ENCODE measurements at places on chromosomes 5 and 9.

DNA sequence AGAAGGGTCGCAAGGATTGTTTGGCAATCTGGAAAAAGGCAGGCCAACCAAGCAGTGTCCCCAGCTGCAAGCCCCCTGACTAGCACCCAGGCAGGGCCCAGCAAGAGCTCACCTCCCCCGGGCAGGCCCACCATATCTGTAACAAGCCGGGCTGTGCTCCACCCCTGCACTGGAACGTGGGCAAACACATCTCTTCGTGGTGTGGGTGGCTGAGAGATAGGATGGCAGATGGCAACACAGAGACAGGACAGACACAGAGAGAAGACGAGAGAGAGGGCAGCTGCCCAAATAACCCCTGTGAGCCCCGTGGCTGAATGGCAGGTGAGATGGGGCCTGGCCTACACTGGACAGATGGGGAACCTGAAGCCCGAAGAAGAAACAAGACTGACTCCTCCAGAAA, 9.4 kb downstream of the BBLN start:
- no peak for DNase-seq

GRCh38 chr9:35813434-35814105, 1.3 kb downstream of the HINT2 start:
- DNase-seq = no peak

DNA sequence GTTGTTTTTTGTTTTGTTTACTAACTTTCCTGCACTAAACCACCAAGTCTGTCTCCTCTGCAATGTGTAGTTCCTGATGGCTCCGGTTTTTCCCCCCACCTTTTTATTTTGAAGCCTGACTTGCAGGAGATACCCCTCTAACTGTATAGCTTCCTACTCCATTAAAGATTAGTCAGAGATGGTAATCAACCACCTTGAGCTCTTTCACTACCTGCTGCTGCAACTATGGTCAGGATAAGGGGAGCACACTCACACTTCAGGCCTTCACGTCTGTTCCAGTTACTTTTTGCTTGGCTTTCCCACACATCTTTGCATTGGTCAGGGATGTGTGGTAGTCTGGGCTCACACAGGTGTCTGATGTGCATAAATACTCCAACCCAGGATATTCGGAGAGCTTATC, 63.4 kb downstream of the NR6A1 start:
- DNase-seq = no peak

- no peak for DNase-seq
Observed at GRCh38 chr5:88119535-88120125, 149.0 kb downstream of the TMEM161B start.

GRCh38 chr9:14899042-14899814, 11.0 kb downstream of the FREM1 start:
- DNase-seq = no peak

- peak; percentile 61 for DNase-seq
Observed at GRCh38 chr5:172106511-172107356, 81.3 kb downstream of the STK10 start.

DNA sequence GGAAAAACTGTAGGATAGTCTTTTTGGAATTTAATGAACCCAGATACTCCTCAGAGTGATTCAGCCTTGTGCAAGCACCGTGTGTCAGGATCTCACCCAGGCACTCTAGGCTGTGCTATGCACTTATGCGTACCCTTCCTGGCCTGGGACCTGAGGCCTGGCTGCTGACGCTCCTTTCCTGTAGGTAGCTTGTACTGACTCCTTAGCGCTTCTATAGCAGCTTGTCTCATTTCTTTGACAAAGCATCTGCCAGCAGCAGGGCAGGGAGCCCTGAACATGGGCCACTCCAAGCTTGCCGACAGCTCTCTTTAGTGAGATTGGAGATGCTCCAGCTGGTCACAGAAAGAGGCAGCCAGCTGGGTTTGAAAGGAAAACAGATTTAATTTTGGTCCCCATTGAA, 147.3 kb downstream of the SGCD start:
- DNase-seq = no peak

- no peak for DNase-seq
Observed at GRCh38 chr5:87845734-87846133, 422.9 kb downstream of the TMEM161B start.

GRCh38 chr9:27750566-27750965, 177.3 kb upstream of the C9orf72 start:
- DNase-seq = no peak

GRCh38 chr9:121286973-121287741, 19.2 kb downstream of the GSN start:
- DNase-seq = no peak

GRCh38 chr5:94244921-94245320, 373.5 kb downstream of the KIAA0825 start:
- DNase-seq = no peak

- no peak for DNase-seq
Observed at GRCh38 chr5:14364096-14364495, 217.5 kb upstream of the OTULINL start.

DNA sequence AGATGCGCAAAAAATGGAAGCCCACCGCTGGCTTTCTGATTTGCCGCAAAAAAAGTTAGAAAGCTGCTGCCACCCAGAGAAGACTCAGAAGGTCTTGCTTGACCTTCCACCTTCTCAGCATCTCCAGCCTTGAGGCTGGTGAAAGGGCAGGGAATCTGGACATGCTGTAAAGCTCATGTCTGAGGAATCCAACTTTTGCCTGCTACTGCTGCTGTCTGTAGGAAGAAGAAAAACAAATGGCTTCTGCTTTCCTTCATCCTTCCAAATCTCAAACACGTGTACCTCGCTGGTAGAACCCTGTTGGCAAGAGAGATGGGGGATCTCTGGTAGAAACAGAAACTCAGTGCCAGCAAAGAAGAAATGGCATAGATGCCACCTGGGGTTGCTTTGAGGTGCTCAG, 10.2 kb downstream of the TJP2 start:
- no peak for DNase-seq

DNA sequence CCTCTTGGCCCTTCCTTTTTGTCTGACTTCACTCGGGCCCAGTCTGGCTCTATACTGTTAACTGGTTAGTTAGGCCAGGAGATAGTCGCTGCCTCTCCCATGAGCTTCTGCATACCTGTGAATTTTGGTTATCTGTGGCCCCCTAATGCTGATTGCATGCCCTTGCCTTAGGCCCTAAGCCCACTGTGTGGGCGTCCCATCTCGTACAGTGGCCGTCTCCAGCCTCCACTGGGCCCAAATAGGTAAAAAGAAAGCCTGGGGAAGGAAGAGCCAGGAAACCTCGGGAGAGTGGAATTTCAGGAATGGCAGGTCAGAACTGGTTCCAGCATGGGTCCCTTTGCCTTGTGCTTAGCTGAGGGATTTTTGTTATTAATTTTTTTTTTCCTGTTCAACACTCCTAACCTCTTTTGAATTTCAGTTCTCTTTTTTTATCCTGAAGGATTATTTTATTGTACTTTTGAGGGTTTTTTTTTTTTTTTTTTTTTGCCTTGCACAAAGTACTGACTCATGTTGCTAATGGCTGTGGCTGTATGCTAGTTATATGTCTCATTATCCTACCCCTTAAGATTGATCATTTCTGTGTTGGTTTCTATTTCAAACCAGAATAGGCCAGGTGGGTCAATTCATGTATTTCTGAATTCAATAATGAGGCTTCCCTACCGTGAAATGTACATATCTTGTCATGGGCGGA, 3.4 kb downstream of the PRRC2B start:
- no peak for DNase-seq

- no peak for DNase-seq
Observed at GRCh38 chr9:137879566-137880150, 2.1 kb downstream of the CACNA1B start.

DNA sequence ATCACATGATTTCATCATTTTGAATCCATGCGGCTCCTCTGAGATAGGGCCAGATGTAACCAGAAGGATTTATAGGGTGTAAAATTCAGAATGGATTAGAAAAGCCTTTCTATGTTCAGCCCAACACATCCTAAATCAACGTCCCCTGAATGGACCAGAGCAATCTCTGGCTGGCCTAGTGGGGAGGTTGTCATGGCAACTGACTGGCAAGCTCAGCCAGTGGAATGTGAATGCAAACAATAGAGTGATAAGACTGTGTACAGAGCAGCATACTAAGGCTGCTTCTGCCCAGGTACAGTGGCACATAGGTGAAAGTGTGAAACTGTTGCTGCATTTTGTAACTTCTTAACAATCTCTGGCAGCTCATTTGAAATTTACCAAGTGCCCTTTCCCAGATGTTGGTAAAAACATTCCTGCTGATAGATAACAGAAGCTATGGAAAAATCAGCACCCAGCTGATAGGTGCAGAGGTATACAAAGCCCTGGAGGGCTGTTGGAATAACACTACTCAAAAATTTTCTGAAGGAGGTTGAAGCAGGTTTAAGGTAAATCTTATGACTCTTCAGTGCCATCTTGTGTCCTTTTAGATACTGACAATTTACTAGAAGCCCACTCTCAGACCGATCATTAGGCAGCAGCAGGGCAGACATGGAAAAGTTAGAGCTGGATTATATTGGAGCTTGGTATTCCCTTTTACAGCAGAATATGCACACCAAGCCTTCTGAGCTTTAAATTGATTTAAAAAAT, 267.2 kb downstream of the RAB3C start:
- DNase-seq = no peak

- no peak for DNase-seq
Observed at GRCh38 chr9:6076851-6077250, 61.4 kb upstream of the RANBP6 start.

Measured in effector memory CD8-positive, alpha-beta T cell (primary cell).